ENCODE measurements at places on chromosomes 12 and 14. TPM values are rescaled to one million over a fixed set of nuclear protein-coding genes. Genes with fewer than 3 reads are reported as not detected.

- H3K4me1 ChIP-seq, result no peaks in the 10 kb centered on the region
- H3K36me3 ChIP-seq, result no peaks in the 10 kb centered on the region
- no peaks in the 10 kb centered on the region for H3K27me3 ChIP-seq
- H3K27ac ChIP-seq, result no peak overlapping the region
Observed at GRCh38 chr14:28381656-28382055, 384.9 kb upstream of the FOXG1 start.

GRCh38 chr12:52255926-52256583 lies 18.4 kb upstream of the KRT86 start:
- no peak for DNase-seq
- no peaks in the 10 kb centered on the region for H3K36me3 ChIP-seq
- no peak overlapping the region for H3K4me3 ChIP-seq
- peaks cover 8% of the 10 kb centered on the region for H3K27me3 ChIP-seq
- H3K4me1 ChIP-seq, result peaks cover 10% of the 10 kb centered on the region

GRCh38 chr12:28390206-28390605 lies 199.9 kb downstream of the CCDC91 start:
- no peak overlapping the region for H3K27ac ChIP-seq
- DNase-seq, result no peak
- H3K27me3 ChIP-seq, result no peaks in the 10 kb centered on the region
- H3K4me1 ChIP-seq, result no peaks in the 10 kb centered on the region
- no peak overlapping the region for H3K4me3 ChIP-seq
- H3K36me3 ChIP-seq, result no peaks in the 10 kb centered on the region

- no peak overlapping the region for H3K4me3 ChIP-seq
- DNase-seq, result no peak
- H3K4me1 ChIP-seq, result no peaks in the 10 kb centered on the region
Observed at GRCh38 chr12:44184499-44185206, 348.8 kb downstream of the TMEM117 start.

GRCh38 chr12:50019524-50019923 lies 5.8 kb downstream of the RACGAP1 start:
- no peak overlapping the region for H3K27ac ChIP-seq
- H3K4me3 ChIP-seq, result no peak overlapping the region
- H3K36me3 ChIP-seq, result no peaks in the 10 kb centered on the region

PRPH gene
- total RNA-seq, result not detected

FOXG1 gene
- not detected for total RNA-seq
